ENCODE measurements at places on chromosomes 16 and 17.

DNA sequence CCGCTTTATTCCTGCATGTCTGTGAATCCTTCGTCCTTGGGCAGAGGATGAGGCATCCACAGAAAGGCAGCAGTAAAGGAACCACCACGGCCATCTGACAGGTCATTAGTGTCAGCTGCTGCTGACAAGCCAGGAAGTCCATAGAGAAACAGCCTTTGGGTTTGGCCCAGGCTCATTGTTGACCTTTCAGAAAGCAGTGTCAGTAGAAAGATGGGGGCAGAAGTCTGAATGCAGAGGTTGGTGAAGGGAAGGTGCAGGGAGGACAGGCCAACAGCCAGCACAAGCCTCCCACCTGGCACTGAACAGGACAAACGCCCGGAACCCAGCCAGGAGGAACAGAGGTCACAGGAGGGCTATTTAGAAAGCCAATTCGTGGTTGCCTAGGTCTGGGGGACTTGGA is 105.8 kb downstream of the VAT1L start:
- DNase-seq, result no peak

GRCh38 chr17:77494664-77495435 is 354.1 kb downstream of the SEC14L1 start:
- peak; percentile 80 for DNase-seq

DNA sequence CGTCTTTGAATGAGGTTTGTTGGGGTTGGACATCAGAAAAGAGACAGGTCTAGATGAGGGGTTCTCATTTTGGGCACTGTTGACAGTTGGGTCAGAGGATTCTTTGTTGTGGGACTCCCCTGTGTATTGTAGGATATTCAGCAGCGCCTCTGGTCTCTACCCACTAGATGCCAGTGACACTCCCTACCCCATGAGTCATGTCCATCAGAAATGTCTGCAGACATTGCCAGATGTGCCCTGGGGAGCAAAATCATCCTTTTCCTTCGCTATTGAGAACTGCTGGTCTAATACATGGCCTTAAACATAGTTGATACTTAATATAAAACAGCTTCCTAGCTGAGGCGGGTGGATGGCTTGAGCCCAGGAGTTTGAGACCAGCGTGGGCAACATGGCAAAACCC is 3.1 kb downstream of the ABAT start:
- no peak for DNase-seq

GRCh38 chr17:19534562-19535149 is 1.0 kb downstream of the SLC47A1 start:
- no peak for DNase-seq

DNA sequence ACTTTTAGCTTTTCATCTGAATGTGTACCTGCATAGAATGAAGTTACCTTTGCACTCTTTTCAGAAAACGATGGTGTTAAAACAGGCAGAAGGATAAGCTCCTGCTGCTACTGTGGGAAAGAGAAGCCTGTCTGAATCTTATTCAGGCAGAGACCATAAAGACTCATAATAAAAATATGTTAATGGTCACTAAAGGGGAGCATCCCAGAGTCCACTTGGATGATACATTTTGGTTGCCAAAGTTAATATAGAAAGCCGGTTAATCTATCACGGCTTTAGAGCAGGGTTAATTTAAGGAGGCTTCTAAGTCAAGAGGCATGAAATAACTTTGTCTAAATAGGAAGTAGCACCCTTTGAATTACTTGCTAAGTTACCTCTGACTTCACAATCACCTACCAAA is 2.9 kb downstream of the MARCHF10 start:
- DNase-seq, result no peak

DNA sequence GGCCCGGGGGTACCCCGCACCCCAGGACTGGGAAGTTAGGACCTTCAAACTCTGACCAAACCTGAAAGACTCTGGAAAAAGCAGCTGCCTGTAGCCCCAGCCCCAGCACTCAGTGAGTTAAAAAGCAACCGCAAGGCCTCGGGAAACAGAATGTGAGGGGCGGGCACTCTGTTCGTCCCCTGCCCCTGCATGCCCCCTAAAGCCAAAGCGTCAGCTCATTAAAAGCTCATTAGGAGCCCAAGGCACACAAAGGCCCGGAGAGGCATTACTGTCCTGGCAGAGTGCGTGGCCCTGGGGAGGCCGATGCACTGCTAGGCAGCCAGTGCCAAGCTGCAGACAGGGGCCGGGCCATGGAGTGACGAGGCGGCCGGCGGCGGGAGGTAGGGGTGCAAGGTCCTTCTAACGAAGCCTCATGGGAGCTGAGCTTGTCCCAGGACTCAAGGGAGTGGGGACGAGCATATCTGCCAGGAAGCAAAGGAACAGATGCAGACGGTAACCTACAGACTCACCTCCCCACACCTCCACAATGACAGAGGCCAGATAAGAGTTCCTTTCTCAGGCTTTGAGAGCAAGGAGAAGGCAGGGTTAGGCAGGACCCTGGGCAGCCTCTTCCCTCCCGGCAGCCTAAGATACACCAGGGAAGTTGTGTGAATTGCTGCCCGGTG is 116.8 kb downstream of the ENGASE start:
- DNase-seq, result no peak

GRCh38 chr17:51682115-51682514 is 421.8 kb downstream of the UTP18 start:
- DNase-seq, result no peak

DNA sequence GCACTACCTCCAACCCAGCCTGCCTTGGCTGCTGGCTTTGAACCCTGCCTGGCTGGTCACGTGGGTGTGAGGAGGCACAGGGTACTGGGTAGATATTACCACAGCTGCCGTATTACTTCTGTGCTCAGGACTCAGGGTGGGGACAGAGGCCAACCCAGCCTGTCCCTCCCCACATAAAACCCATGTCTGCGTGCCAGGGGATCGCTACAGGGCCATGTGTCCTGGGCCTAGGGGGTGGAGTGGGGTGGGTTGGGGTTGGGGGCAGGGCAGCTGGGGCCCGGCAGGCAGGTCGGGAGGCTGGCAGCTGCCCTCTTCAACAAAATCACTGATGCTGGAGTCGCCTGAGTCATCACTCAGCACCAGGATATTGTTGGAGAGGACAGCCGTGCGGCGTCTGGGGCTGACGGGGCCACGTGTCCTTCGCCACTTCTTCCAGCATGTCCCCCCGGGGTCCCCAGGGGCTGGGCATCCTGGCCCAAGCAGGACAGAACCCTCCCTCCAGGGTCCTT is 39.7 kb upstream of the PVALEF start:
- DNase-seq, result no peak

DNA sequence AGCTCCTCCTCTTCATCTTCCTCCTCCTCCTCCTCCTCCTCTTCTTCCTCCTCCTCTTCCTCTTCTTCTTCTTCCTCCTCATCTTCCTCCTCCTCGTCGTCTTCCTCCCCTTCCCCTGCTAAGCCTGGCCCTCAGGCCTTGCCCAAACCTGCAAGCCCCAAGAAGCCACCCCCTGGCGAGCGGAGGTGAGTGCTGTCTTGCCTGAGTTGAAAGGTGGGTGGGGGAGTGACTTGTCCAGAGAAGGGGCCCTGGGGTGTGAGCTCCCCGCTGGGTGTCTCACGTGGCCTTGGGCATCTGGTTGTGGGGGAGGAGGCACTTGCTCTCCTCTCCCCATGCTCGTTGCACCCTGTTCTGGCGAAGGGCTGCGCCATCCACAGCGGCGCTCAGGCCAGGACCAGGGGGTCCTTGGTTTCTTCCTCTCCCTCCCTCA is 8.0 kb downstream of the ELOB start:
- DNase-seq, result peak; percentile 20

GRCh38 chr17:21291357-21291756 is 6.8 kb downstream of the MAP2K3 start:
- no peak for DNase-seq

DNA sequence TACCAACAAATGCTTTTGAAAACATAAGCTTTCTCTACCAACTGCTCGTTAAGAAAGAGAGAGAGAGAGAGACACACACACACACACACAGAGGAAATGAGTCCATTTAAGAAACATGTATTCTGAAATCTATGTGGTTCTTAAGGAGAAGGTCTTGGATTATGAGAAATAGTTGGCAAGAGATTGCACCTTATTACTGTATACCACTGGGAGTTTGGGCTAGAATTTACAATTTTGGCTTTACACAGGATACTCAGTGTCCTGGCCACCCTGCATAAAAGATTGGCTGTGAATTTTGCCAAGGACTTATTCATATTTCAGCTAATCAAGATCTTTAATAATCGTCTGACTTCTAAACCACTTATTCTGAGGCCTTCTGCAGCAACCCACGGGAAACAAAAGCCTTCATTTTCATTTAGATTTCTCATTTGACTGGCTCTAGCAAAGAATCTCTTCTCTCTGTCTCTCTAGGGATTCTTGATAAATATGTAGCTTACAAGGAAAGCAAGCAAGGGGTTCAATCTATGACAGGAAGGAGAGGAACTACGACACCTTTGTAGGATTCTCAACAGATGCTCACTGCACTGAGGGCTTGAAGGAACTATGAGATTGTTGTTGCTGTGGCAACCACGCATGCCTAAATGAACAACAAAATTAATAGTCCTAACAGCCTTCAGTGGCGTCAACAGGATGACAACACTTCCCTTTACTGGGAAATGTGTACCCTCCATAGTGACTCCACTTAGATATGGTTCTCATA is 75.3 kb upstream of the GNAO1 start:
- DNase-seq, result no peak

Data from left cardiac atrium (tissue), 4 donors.